Stimulated activated CD8-positive, alpha-beta memory T cell treated with anti-CD3 and anti-CD28 coated beads, Interleukin-7, amount 100 ng/mL, for 1 hour (primary cell): ENCODE measurements at places on chromosomes 11 and 22.

- DNase-seq = no peak
Measured at GRCh38 chr11:121308816-121309215, 16.2 kb downstream of the SC5D start.

DNA sequence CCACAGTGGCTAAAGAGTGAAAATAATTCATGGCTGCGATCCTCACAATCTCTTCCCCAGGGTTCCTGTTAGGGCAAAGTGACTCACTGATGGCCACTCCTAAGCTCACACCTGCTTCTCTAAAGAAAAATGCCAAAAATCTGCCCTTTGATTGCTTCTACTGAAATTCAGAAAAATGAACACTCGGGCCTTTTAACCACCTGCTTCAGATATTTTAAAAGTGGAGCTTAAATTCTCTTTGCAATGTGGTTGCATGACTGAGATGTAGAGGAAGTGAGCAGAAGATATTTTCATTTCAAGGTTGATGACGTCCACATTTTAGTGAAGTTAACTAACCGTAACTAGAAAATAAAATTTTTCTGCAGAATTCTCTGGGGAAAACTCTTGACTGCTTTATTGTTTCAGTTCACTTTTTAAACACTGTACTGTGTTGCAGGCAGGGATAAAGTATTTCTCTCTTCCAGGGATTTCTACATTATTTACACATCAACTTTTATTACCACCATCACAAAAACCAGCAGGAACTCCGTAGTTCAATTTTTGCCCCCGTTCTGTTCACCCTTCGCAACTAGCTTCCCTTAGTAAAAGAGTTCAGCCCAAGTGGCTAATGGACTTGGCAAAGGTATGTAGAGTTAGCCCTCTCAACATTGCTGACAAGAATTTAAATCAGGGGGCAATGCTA is 8.5 kb downstream of the RAB30 start:
- no peak for DNase-seq

GRCh38 chr11:123213307-123213771 is 18.3 kb upstream of the CLMP start:
- no peak for DNase-seq

DNA sequence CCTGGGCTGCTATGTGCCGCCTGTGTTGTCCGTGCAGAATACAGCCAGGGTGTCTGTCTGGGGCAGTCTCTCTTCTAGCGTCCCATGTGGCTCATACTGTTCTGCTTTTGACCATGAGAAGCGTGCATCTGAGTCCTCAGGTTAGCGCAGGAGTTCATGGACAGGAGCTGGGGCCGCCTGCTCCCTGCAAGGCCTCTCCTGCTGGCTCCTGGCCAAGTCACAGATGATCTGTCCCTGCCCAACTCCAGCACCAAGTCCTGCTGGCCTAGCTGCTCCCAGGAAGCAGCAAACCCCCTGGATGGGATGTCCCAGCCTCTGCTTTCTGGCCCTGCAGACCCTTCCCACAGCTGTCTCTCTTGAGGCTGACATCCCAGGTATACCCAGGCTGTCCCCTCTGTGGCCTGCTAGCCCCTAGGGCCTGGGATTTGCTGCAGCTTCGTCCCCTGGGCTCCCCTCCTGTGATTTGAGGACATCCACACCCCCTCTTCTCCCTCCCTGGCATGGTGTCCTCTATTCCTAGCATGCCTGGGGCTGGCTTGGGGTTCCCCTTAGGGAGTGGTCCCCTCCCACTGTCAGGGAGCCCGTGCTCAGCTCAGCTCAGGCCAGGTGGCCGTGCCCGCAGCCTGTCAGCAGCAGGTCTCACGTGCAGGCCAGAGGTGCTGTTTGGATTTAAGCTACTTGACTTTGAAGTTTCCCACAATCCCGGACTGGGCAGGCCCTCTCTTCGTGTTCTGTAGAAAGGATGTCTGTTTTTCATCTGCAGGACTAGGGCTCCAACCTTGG is 17.8 kb downstream of the PRR5 start:
- DNase-seq = no peak

DNA sequence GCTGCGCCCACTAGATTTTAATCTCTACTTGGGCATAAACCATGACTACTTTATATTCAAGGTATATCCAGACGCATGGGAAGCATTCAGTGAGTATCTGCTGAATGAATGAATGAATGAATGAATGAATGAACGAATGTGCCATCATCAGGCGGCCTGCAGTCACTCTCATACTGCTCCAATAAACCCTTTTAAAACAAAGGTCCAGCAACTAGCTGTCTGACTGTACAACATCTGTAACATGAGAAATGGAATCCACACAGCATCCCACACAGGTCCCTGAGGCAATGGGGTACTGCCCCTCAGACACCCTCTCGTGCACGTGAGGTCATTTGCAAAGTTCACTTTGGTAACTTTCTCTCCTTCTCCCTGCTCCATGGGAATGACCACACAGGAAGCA is 147.5 kb downstream of the LARGE1 start:
- DNase-seq = no peak

DNA sequence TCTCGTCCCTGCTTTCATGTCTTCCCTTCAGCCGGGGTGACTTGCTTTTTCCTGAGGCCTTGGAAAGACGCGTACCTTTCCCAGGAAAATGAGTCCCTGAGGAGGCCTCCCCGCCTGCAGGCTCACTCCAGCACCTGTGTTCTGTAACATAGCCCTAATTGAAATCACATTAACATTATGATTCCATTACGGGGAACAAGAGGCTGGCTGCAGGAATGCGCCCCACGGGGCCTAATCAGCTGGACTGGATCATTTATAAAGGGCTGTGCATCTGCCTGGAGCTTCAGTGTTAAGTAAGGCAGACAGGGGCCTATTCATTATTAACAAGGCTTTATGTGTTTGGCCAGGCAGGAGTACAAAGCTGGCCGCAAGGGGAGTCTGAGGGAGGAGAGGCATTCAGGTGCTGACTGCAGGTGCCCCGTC is 41.9 kb upstream of the TSPAN18 start:
- DNase-seq = no peak

DNA sequence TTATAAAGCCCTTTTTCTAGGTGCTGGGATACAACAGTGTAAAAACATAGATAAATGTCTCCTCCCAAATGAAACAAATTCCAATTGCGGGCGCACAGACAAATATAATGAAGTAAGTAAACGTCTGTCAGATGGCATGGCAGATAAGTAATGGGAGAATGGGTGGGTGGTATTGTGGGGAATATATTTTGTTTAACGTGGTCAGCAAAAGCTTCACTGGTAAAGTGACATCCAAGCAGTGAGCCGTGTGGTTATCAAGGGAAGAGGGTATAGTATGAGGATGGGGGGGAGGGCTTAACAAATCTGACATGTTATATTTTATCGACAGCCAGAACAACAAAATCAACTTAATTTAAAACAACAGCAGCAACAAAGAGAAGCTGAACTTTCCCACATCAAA is 1.2 kb downstream of the SVIP start:
- DNase-seq = no peak

DNA sequence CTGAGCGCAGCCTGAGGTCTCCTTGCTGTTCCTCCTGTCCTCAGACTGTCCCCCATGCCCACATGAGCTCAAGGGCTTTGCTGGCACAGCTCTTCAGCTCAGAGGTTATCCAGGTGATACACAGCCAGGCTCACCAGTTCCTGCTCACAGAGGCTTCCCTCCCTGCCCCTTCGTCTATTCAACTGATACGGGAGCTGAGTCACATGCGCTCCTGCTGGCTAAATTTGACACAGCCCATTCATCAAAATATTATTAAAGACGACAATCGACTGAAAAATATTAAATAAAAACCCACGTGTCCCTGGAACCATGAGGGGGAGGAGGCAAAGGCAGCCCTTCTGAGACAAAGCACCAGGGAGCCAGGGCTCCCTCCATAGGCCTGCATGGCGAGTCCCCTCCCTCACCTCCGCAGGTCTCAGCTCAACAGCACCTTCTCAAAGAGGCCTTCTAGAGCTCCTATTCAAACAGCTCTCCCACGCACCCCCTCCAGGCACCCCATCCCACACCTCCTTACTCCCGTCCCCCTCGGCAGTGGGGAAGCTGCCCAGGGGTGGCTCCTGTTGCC is 40.5 kb downstream of the DUSP8 start:
- DNase-seq = no peak

DNA sequence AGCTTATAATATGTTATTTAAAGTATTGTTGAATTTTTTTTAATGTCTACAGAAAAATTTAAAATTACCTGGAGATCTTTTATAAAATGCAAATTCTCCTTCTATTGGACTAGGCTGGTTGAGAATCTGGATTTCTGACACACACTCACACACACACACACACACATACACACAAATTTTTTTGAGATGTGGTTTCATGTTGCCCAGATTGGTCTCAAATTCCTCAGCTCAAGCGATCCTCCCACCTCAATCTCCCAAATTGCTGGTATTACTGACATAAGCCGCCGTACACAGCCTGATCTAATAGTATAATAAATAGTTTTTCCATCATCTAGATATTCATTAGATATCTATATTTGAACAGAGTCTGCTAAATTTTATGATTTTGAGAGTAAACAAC is 4.5 kb upstream of the RFPL1 start:
- no peak for DNase-seq

DNA sequence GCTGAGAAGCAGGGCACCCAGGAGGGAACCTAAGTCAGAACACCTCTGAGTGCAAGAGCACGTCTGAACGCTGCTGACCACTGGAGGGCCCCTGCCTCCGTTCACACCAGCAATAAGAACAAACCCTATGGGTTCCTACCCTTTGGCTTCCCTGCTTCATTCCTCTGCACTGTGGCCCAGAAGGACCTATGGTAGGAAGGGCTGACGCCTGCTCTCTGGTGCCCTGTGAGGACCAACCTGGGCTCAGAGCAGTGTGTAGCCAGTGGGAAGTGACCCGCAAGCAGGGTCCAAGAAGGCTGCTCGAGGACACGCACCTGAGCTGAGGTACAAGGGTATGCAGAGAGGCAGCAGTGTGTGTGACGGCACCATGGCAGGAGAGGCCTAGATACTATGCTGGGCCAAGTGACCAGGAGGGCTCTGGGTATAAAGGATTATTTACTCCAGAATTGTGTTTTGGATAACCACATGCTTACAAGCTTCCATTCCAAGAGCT is 68.8 kb upstream of the CLTCL1 start:
- DNase-seq = no peak

- DNase-seq = no peak
Measured at GRCh38 chr11:26947379-26947844, 46.5 kb upstream of the FIBIN start.

GRCh38 chr11:2114430-2115241 is 24.6 kb downstream of the IGF2 start:
- no peak for DNase-seq

GRCh38 chr11:33716243-33716642 is 15.6 kb upstream of the C11orf91 start:
- DNase-seq = no peak

- no peak for DNase-seq
Measured at GRCh38 chr11:133361689-133361994, 170.7 kb downstream of the OPCML start.

GRCh38 chr11:609341-609811 is 6.4 kb downstream of the IRF7 start:
- DNase-seq = no peak

- no peak for DNase-seq
Measured at GRCh38 chr11:103803062-103803461, 233.4 kb upstream of the DDI1 start.
